ENCODE measurements at places on chromosomes 7 and 10.

- peak; percentile 51 for DNase-seq
Observed at GRCh38 chr10:14032406-14032998, 298.2 kb downstream of the FRMD4A start.

GRCh38 chr10:132691711-132692153, 94.2 kb downstream of the NKX6-2 start:
- no peak for DNase-seq

GRCh38 chr7:3154881-3155494, 111.3 kb upstream of the CARD11 start:
- peak; percentile 77 for DNase-seq

DNA sequence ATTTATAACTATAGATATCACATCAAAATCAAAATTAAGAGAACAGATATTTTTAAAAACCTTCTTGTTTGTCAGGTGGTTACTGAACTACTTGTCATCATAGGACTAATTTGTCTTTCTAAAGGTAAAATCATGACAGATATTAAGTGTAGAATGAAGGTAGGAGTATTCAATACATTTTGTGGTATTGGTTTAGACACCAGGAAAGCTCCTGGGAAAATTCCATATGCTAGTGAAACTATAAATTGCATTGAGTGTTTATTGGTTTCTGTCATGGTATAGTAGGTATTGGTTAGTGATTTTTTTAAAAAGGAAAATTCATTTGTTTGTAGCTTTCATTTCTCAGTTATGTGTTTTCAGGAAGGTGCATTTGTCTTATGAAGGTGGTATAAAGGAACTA, 132.7 kb downstream of the KCND2 start:
- DNase-seq = no peak

- DNase-seq = no peak
Observed at GRCh38 chr10:77514870-77515269, 122.7 kb downstream of the KCNMA1 start.

- no peak for DNase-seq
Observed at GRCh38 chr10:120110196-120110595, 217.7 kb downstream of the SEC23IP start.

- no peak for DNase-seq
Observed at GRCh38 chr10:49353895-49354566, 41.9 kb downstream of the DRGX start.

GRCh38 chr10:14891151-14891550, 12.5 kb downstream of the SUV39H2 start:
- DNase-seq = no peak

DNA sequence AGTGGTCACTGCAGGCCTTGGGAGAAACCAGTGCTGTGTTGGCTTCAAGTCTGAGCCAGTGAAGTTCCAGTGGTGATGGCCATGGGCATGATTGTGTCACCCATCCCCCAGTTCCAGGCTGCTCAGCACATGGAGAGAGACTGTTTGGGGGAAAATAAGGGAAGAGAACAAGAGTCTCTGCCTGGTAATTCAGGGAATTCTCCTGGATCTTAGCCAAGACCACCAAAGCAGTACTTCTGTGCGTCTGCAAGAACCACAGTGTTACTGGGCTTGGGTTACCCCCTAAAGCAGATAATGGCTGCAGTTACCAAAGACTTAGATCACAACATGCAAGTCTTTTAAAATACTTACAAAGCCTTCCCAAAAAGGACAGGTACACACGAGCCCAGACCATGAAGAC, 225.0 kb upstream of the SEMA3C start:
- DNase-seq = no peak

DNA sequence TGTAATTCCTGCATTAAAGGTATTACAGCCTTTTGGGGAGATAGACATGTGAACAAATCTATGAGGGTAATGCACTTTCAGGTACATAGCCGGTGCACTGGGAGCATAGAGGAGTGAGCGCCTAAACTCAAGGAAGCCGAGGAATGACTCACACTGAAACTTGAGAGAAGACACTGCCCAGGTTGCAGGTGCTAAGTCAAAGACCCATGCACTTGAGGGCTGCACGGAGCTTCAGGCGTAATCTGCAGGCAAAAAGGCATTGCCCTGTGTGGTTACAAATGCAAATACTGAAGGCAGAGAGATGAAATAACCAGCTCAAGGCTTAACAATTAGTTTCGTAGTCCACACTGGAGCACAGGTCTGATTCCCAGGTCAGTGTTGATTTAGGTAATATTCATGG, 51.0 kb upstream of the OSBPL3 start:
- no peak for DNase-seq

DNA sequence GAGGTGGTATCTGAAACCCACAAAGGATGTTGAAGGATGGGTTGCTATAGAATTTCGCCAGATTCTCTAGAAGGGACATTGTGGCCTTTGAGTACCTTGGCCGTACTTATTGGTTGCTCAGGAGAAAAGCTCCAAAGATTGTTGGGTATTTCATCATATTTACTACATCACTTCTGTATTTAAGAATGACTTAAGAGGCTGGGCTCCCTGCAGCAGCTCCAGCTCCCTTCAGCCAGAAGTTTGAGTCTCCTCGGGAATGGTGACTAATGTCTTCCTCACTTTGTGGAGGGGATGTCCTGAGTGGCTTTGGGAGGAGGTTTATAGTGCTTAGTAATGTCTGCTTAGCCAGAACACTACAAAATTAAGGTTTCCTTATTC, 18.1 kb downstream of the MINDY4 start:
- DNase-seq = no peak

DNA sequence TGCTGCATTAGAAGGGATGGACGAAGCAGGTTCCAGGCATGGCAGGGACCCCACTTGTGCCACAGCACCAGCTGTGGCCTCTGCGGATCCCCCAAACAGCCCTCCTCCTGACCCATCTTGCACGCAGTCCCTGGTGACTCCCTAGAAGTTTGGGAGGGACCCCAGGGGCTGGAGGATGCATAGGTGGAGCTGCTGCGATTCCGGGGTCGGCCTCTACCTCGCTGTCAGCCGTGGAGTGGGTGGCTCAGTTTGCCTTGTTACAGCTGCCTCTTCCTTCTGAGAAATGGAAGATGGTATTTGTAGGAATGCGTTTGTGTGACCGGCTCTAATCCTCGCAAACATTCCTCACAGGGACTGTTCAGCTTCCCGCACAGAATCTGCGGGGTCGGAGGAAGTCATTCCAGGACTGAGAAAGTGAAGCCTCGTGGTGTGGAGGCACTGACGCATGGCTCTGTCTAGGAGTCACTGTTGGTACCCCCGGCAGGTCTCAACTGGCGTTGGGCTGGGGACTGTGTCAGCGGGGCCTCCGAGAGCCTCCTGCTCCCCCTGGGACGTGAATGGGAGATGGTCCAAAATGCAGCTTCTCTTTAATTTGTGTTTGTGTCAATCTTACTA, 17.5 kb downstream of the PWWP2B start:
- no peak for DNase-seq

- no peak for DNase-seq
Observed at GRCh38 chr7:112800486-112800885, 10.3 kb upstream of the TMEM168 start.

GRCh38 chr10:63628526-63629362, 107.5 kb downstream of the REEP3 start:
- peak; percentile 97 for DNase-seq

GRCh38 chr7:126403040-126403439, 849.7 kb downstream of the GRM8 start:
- DNase-seq = no peak
